Naive thymus-derived CD8-positive, alpha-beta T cell (primary cell): ENCODE measurements at places on chromosomes 4 and X. TPM values are rescaled to one million over a fixed set of nuclear protein-coding genes. Genes with fewer than 3 reads are reported as not detected.

Gene HS3ST1
- total RNA-seq = 0.60 TPM

Gene FRMPD4
- not detected for total RNA-seq

Gene TMSB15A
- total RNA-seq = not detected

Gene TEX13D
- not detected for total RNA-seq

Gene SPANXA2
- not detected for total RNA-seq

Gene CYTL1
- not detected for total RNA-seq

Gene MAGEE2
- total RNA-seq = not detected

Gene ARSJ
- 0.11 TPM for total RNA-seq

DNA sequence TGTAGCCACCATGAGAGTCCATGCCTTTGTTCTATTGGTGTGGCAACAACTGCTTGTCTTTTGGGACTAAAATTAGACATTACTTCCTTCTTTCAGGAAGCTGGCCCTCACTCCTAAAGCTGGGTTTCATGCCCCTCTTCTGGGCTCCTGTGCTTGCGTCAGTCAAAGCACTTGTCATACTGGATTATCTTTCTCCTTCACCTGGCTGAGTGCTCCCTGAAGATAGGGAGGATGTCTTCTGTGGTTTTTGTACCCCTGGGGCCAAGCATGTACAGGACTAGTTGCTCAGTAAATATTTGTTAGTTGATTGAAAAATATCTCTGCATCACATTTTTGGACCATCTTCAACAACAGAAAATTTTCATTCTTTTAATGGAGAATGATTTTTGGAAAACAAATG, 26.1 kb upstream of the LONRF3 start:
- H3K36me3 ChIP-seq = no peaks in the 10 kb centered on the region
- no peak for DNase-seq
- no peak overlapping the region for H3K4me3 ChIP-seq
- no peaks in the 10 kb centered on the region for H3K4me1 ChIP-seq
- no peaks in the 10 kb centered on the region for H3K27me3 ChIP-seq

DNA sequence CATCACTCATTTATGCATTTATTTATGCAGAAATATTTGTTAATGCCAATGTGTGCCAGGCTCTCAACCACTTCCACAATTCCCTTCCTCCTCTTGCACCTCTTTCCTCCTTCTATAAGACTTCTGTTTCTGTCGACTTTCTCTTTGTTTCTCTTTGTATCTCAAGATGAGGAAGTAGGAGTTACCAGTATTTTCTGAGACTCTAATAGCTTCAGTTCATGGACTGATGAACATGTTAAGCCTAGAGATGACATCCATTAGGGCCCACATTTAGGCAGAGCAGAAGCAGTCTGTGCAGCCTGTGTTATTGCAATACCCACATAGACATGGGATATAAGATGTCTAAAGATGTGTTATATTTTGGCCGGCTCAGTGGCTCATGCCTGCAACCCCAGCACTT, 241.8 kb upstream of the SMIM31 start:
- no peak overlapping the region for H3K27ac ChIP-seq
- DNase-seq = no peak
- no peaks in the 10 kb centered on the region for H3K27me3 ChIP-seq
- H3K36me3 ChIP-seq = no peaks in the 10 kb centered on the region
- H3K4me3 ChIP-seq = no peak overlapping the region
- H3K4me1 ChIP-seq = peaks cover 2% of the 10 kb centered on the region

DNA sequence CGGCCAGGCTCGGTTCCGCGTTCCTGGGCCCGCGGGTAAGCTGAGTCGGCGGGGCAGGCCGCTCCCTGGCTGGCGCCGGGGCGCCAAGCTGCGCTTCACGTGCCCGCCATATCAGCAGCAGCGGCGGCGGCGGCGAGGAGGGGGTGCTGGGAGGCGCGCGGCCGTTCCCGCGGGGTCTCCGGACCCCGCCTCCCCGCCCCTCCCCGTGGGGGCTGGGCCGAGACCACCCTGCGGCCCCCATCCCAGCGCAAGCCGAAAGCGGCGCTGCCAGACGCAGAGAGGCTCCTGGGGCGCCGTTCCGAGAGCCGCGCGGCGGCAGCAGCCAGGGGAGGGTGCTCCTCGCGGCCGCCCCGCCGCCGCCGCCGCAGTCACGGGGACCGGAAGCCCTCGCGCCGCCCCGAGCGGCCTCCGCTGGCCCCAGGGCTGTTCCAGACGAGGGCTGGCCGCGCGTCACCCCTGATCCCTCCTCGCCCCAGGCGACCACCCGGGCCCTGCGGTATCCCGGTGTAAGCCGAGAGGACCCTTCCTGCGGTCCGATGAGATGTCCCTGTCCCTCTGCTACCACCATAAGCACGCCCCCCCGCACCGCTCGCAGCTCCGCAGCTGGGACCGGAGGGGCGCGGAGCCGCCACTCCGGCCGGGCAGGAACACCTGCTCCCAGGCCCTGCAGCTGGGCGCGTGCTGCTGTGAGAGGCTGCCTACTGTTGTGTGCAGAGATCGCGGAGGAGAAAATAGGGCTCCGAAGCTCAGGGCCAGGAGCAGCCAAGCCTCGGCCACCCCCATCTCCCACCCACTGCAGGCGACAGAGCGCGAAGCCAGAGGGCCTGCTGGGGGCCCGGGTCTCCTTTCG, 7.5 kb upstream of the BCOR start:
- no peaks in the 10 kb centered on the region for H3K27me3 ChIP-seq
- peak overlapping the region; percentile 83 for H3K4me3 ChIP-seq
- H3K4me1 ChIP-seq = peaks cover 12% of the 10 kb centered on the region
- DNase-seq = no peak

DNA sequence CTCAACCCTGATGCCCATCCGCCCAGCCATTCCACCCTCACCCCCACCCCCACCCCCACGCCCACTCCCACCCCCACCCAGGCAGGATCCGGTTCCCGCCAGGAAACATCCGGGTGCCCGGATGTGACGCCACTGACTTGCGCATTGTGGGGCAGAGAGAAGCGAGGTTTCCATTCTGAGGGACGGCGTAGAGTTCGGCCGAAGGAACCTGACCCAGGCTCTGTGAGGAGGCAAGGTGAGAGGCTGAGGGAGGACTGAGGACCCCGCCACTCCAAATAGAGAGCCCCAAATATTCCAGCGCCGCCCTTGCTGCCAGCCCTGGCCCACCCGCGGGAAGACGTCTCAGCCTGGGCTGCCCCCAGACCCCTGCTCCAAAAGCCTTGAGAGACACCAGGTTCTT, at the start of gene MAGEA1:
Gene MAGEA1, plus strand, starts transcription at position 154 of the 400 bp plus-strand sequence. CDS start 3,106 bp downstream, outside the sequence.
- H3K36me3 ChIP-seq = no peaks in the 10 kb centered on the region
- no peak for DNase-seq
- H3K27me3 ChIP-seq = no peaks in the 10 kb centered on the region
- H3K4me3 ChIP-seq = no peak within 1 kb of the TSS
- H3K27ac ChIP-seq = no peak within 1 kb of the TSS

- H3K27ac ChIP-seq = no peak overlapping the region
- no peaks in the 10 kb centered on the region for H3K36me3 ChIP-seq
- DNase-seq = no peak
- H3K4me1 ChIP-seq = no peaks in the 10 kb centered on the region
- no peaks in the 10 kb centered on the region for H3K27me3 ChIP-seq
- no peak overlapping the region for H3K4me3 ChIP-seq
Measured at GRCh38 chr4:28842271-28842670, 1877.9 kb upstream of the PCDH7 start.

- no peak for DNase-seq
- peaks cover 18% of the 10 kb centered on the region for H3K27me3 ChIP-seq
- H3K4me1 ChIP-seq = no peaks in the 10 kb centered on the region
- no peaks in the 10 kb centered on the region for H3K36me3 ChIP-seq
- no peak overlapping the region for H3K27ac ChIP-seq
- no peak overlapping the region for H3K4me3 ChIP-seq
Measured at GRCh38 chr4:110371016-110371770, 104.8 kb upstream of the ENPEP start.

DNA sequence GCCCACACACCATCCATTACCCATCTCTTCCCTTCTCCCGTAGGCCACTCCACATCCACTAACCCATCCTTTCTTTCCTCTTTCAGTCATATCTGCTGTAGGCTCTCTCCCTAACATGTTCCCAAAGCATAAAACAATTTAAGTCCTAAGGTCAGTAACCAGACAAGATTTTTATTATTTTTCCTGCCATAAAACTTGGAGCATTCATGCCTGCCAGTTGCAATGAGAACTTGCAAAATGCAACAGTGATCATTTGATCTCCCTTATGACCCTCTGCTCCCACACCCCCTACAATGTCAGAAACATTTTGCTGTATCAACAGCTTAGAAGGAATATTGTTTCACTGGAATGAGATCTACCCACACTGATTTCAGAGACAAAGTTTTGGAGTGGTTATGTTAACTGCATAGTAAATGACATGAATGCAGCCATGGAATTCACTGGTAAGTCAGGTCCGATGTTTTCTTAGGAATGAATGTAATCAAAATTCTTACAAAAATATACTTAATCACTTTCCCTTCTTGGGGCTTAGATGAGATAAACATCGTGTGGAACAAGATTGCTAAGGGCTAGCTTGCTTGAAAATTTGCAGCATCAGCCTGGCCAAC, 5.7 kb downstream of the NIPAL1 start:
- H3K36me3 ChIP-seq = no peaks in the 10 kb centered on the region
- no peak overlapping the region for H3K27ac ChIP-seq
- no peak for DNase-seq
- H3K4me1 ChIP-seq = peaks cover 3% of the 10 kb centered on the region
- no peak overlapping the region for H3K4me3 ChIP-seq
- peaks cover 4% of the 10 kb centered on the region for H3K27me3 ChIP-seq

DNA sequence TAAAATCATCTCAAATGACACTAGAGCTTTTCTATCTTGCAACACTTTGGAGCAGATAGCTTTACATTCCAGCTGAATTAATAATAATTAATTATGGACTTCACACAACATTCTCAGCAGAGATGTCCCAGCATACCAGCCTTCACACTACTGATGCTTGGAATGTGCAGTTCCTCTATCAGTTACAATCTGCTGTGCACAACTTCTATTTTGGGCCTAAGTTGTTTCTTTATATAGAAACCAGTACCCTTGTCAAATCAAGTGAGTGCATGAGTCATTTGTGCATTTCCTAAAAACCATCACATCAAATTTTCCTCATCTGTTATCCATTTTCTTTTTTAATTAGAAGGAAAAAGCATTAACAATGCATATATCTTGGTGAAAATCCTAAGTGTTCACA, 8.8 kb upstream of the RASL11B start:
- H3K27ac ChIP-seq = no peak overlapping the region
- peaks cover 7% of the 10 kb centered on the region for H3K36me3 ChIP-seq
- no peak for DNase-seq
- no peak overlapping the region for H3K4me3 ChIP-seq

DNA sequence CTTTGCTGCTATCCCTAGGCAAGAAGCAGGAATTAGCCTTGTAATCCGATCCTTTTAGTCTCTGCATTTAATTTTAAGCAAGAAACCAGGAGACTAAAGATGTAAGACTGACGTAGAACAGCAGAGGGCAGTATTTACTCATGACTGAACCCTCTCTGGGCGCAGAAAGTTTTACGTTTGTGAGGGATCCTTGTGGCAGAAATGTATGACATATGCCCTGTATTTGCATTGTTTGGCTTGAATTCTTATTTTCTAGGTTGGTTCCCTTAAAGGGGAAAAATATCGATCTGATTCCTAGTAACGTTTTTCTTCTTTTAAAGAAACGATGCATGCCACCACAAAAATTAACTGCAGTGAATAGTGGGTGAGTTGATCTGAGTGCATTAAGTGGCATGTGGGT, 1.3 kb upstream of the FAT4 start:
- peaks cover 86% of the 10 kb centered on the region for H3K27me3 ChIP-seq
- no peak overlapping the region for H3K27ac ChIP-seq
- H3K4me1 ChIP-seq = peaks cover 18% of the 10 kb centered on the region
- H3K36me3 ChIP-seq = no peaks in the 10 kb centered on the region
- DNase-seq = no peak

DNA sequence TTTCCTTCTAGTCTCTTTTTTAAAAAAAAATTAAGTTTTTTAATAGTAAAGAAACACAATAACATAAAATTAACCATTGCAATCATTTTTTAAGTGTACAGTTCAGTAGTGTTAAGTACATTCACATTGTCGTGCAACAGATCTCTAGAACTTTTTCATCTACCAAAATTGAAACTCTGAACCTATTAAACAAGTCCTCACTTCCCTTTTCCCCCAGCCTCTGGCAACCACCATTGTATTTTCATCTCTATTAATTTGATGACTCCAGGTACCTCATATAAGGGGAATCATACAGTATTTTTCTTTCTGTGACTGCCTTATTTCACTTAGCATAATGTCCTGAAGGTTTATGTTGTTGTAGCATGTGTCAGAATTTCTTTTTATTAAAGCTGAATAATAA, 31.8 kb downstream of the MSL3 start:
- peaks cover 47% of the 10 kb centered on the region for H3K4me1 ChIP-seq
- H3K36me3 ChIP-seq = no peaks in the 10 kb centered on the region

- H3K36me3 ChIP-seq = no peaks in the 10 kb centered on the region
- no peaks in the 10 kb centered on the region for H3K4me1 ChIP-seq
- no peak for DNase-seq
- H3K4me3 ChIP-seq = no peak overlapping the region
Measured at GRCh38 chrX:94977986-94978385, 1304.0 kb downstream of the FAM133A start.

- no peak overlapping the region for H3K27ac ChIP-seq
- H3K4me3 ChIP-seq = no peak overlapping the region
- H3K4me1 ChIP-seq = no peaks in the 10 kb centered on the region
- H3K36me3 ChIP-seq = no peaks in the 10 kb centered on the region
Measured at GRCh38 chrX:69051901-69052300, 113.4 kb downstream of the PJA1 start.

DNA sequence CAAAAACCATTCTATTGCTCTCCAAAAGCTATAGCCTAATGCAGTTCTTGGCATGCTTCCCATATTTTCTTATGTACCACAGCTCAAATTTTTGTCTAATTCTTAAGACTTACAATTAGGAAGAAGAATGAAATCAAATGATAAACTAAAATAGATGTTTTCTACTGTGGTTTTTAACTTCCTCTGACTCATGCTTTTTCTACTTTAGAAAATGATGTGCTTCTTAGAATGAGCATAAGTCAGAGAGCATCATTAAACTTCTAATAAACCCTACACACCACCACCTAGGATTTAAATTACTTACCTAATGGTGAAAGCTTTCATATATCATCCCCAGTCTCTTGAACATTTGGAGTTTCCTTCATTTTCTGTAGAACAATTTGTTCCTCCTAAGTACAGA, 217.0 kb upstream of the NDST3 start:
- H3K27me3 ChIP-seq = no peaks in the 10 kb centered on the region
- H3K36me3 ChIP-seq = no peaks in the 10 kb centered on the region
- H3K27ac ChIP-seq = no peak overlapping the region
- no peak overlapping the region for H3K4me3 ChIP-seq
